ENCODE measurements at places on chromosomes 5 and 9.

DNA sequence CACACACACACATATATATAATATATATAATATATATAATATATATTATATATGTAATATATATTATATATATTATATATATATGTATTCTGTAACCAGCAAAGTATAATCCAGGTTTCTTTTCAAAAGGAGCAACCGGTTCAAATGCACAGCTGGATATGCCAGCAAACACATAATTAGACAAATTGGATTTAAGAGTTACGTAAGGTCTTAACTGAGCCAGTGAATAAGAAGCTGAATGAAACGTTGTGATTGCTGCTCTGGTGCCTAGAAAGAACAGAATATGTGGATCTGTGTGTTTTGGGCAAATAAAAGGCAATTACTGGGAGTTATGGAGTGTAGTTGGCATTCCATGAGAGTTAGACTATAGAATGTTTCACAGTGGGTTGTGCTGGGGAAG lies 178.1 kb downstream of the SLF1 start:
- DNase-seq = no peak

DNA sequence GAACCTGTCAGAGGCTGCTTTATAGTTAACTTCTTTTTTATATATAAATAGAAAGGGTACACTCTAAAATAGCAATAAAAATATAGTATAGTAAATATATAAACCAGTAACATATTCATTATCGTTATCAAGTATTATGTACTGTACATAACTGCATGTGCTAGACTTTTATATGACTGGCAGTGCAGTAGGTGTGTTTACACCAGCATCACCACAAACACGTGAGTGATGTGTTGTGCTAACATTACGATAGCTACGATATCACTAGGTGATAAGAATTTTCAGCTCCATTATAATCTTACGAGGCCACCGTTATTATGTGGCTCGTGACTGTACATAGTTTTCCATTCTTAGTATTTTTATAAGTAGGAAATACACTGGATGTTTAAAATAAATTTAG lies 43.8 kb upstream of the MEF2C start:
- DNase-seq = no peak

- no peak for DNase-seq
Observed at GRCh38 chr5:125550274-125550673, 803.8 kb upstream of the ZNF608 start.

GRCh38 chr5:387491-388265 lies 55.3 kb upstream of the EXOC3 start:
- no peak for DNase-seq

DNA sequence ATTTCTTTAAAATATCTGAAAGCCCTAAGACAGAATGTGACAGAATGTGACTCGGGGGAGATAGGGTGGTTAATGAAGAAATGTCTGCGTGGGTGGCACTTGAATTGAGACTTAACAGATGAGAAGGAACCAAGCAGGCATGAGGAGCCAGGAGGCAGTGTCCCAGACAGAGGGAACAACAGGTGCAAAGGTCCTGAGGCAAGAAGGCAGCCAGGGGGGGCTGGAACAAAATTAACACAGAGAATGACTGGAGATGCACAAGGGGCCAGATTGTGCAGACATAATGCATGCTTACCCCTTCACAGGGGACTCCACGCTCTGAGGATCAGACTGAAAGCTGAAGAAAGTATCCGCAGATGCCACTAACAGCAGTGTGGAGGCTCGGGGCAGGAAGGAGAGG lies 1.7 kb downstream of the LMAN2 start:
- DNase-seq = no peak

DNA sequence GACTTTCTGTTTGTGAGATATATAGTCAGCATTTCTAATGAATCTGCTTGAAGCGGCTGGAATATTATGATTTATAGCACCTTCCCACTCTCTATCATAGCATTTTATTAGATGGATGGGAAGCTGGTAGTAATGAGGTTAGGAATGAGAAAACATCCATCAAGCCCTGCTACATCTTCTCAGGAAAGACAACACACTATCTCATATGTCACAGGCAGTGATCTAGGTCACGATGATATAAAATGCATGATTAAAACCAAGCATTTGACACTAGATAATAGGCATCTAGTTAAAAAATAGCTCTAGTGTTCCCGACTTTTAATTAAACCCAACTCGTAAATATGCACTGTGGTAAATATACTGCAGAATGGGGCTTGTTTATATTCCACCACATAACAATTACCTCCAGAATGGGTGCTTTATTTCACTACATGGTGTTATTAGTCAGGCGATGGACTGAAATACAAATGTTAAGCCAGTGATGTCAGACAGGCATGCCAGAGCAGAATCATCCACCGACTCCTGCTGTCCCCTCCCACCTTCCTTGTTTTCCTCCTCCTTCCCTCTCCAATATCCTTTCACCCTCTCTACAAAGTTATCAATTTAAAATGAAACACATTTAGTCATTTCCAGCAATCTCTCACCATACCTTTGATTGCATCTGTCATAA lies 286.8 kb downstream of the SPATA31D1 start:
- no peak for DNase-seq

DNA sequence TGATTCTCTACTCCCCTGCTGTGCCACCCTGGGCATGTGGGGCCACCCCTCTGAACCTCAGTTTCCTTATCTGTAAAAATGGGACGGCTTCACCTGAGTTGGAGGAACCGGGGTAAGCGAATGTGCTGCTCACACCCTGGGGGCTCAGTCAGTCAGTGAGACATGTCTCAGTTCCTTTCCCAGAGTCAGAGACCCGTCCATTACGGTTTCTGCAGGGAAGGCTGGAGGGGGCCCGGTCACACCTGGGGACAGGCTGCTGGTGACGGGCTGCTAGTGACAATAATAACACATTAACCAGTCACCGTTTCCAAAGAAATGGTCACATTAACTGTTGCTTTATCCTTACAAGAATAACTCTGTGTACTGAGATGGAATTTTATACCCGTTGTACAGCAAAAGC lies 282.4 kb downstream of the NSG2 start:
- DNase-seq = no peak

- no peak for DNase-seq
Observed at GRCh38 chr9:17422994-17423680, 155.7 kb upstream of the SH3GL2 start.

DNA sequence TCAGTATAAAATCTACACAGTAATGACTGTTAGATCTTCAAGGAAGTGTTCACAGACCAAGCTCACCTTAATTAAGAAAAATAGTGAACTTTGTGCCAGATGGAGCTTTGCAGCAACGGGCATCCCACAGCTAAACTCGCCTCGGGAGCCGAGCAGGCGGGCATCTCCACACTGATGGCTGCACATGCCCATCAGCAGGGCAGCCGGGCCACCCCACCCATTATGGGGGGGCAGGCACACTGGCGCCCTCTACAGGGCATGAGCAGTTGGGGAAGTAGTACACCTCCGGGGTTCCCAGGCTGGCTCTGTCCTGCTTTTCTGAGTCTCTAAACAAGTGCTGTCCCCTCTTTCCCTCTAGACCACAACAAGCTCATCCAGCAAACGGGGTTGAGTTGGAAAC lies 21.6 kb downstream of the ANKS6 start:
- DNase-seq = peak; percentile 44

GRCh38 chr5:158477214-158477613 lies 618.3 kb upstream of the CLINT1 start:
- DNase-seq = no peak

GRCh38 chr9:21688108-21689102 lies 114.0 kb upstream of the MTAP start:
- DNase-seq = peak; percentile 24

GRCh38 chr5:44246986-44247385 lies 142.2 kb downstream of the FGF10 start:
- no peak for DNase-seq

- no peak for DNase-seq
Observed at GRCh38 chr5:156798201-156798600, 51.9 kb upstream of the PPP1R2B start.

- DNase-seq = no peak
Observed at GRCh38 chr5:71706906-71707305, 12.2 kb upstream of the CARTPT start.

GRCh38 chr5:109838157-109838556 lies 148.4 kb downstream of the MAN2A1 start:
- DNase-seq = no peak

GRCh38 chr9:124075761-124076160 lies 64.2 kb downstream of the LHX2 start:
- no peak for DNase-seq

GRCh38 chr9:133120501-133121197 lies 391 bp downstream of the RALGDS start:
- DNase-seq = no peak

DNA sequence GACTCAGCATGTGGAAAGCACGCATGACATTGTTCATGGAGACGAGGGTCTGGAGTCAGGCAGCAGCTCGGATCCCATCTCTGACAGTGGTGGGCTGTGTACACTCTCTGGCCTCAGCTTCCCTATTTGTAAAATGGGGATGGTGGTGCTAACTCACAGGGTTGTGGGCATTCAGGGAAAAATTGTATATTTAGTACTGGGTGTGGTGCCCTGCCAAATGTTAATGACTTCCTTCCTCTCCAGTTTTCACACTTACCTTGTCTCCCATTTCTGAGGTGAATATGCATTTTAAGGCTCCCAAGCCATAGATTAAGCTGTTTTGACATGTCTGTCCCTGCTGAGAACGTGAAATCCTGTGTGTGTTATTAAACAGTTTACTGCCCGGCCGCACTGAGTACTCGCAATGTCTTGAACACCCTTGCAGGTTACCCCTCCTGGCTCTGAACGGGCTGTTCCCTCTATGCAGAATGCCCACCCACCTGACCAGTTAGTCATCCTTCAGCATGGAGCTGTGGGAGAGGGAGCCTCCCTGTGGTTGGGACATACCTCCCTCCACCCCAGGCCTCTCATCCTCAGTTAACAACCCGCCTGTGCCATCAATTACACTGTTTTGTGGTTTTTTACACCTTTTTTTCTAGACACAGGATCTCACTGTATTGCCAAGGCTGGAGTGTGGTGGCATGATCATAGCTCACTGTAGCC lies 25.8 kb downstream of the TJP2 start:
- no peak for DNase-seq

DNA sequence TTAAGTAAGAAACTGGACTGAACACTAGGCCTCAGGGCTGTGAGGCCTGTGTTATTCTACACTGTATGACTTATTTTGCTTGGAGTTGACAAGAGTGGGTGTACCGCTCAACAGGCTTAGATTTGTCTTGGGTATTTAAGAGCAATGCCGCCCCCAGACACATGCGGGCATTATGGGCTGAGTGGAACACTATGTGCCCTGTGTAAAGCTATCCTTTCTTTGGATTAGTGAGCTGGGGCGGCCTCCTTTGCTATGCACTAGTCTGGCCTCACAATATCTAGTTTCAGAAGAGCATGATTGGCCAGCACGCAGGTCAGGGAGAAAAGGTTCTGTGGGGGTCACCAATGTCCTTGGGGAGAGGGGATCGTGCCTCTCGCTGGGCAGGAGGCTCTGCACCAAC lies 206.3 kb upstream of the GDNF start:
- DNase-seq = no peak

DNA sequence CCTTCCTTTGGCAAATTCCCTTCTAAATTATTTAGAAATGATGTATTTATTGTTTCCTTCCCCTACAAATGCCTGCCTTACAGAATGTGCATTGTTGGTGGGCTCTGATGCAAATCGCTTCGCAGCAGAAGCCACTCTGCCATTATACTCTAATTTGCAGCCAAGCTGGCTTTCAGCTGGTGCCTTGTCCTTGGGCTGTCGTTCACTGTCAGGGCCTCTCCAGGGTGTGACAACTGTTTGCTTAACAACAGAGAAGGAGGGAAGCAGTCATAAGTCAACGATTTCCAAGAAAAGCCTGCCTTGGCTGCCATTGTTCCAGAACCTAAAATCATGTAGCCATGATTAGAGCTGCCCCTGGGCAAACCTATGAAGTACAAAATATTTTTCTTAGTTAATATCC lies 260.1 kb upstream of the RGMB start:
- DNase-seq = no peak

- no peak for DNase-seq
Observed at GRCh38 chr5:133116601-133117000, 64.8 kb downstream of the HSPA4 start.

- no peak for DNase-seq
Observed at GRCh38 chr5:149563466-149563865, 12.2 kb upstream of the CSNK1A1 start.

- DNase-seq = no peak
Observed at GRCh38 chr5:163342306-163342705, 95.1 kb upstream of the CCNG1 start.

DNA sequence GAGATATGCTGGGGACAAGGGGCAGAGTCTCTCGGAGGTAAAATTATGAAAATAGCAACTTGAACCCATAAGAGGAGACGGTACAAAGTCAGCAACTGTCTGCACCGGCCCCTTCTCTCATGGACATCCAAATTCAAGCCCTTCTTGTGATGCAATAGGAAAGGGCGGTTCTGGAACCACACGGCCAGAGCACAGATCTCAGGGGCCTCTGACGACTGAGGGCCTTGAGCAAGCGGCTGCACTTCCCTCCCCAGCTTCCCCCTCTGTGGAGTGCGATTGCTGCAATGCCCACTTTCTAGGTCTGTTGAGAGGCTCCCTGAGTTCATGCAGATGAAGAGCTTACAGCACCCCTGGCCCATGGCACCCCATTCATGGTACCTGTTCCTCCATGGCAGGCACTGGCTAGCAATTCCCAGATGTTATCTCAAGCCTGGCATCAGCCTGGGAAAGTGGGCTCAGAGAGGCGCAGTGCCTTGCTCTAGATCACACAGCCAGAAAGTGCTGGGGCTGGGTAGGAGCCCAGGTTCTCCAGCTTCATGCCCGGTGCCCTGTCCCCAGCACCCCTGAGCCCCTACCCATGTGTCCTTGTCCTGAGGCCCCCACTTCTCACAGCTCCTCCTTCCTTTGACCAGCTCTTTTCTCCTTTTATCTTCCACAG lies 17.7 kb upstream of the CPLX2 start:
- DNase-seq = peak; percentile 7

GRCh38 chr9:33170464-33171415 lies 3.6 kb upstream of the B4GALT1 start:
- DNase-seq = peak; percentile 68

GRCh38 chr5:173717959-173718358 lies 101.5 kb upstream of the BOD1 start:
- no peak for DNase-seq

DNA sequence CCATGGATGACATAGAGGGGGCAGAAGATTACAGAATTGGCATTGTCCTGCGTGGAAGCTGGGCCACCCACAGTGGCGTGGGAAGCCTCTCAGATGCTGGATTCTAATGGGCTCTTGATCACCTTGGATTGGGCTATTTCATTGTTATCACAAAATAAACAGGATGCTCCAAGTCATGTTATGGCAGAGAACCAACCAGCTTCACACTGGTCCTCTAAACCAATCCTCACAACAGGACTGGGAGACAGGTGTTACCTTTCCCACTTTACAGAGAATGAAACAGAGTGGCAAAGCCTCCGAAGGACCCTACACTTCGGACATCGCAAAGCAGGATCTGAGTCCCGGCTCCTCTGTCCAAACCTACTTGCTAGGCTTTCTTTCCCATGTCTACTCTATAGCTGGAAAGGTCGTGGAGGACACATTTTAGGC lies 455 bp upstream of the SMIM3 start:
- no peak for DNase-seq

Data from common myeloid progenitor, CD34-positive (primary cell).